ENCODE measurements at places on chromosomes 11 and 22.

GRCh38 chr11:31875866-31876560, 64.9 kb upstream of the PAX6 start:
- DNase-seq = no peak

- DNase-seq = no peak
Observed at GRCh38 chr11:44167046-44167445, 71.6 kb downstream of the EXT2 start.

- DNase-seq = no peak
Observed at GRCh38 chr22:37414288-37414687, 13.0 kb downstream of the ELFN2 start.

GRCh38 chr11:103202048-103202651, 92.9 kb downstream of the DYNC2H1 start:
- no peak for DNase-seq
